RCC 7860 (cell line): ENCODE measurements at places on chromosomes 6 and 20.

GRCh38 chr6:17826301-17826700, 119.6 kb upstream of the NUP153 start:
- no peak for DNase-seq

DNA sequence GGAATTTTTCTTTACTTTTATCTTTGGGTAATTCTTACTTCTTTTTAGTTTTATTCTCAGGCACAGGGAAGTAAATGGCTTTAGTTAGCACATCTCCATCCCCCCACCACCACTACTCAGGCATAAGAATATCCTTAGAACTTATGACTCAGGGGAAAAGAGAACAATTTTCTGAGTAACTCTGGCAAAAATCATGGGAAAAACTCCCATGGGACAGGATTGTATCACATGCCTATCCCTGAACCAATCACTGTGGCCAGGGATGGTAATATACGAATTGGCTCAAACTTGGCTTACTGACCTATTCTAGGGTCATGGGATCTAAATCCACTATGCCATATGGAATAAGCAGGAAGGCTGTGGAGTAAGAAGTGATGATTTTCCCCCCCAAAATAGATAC, 339.1 kb downstream of the BTBD3 start:
- no peak for DNase-seq

DNA sequence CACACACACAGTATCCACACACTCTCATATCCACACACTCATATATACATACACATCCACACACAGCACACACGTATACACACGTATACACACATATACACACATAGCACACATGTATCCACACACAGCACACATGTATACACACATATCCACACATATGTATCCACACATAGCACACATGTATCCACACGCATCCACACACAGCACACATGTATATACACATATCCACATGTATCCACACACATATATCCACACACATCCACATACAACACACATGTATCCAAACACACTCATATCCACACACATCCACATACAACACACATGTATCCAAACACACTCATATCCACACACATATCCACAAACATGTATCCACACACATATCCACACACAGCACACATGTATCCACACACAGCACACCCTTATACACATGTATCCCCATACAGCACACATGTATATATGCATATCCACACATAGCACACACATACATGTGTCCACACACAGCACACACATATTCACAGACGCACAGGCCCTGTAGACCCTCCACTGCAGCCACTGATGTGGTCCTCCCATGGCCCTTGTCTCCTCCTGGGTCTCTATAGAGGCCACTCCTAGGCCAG, 172.1 kb downstream of the CDH4 start:
- no peak for DNase-seq

DNA sequence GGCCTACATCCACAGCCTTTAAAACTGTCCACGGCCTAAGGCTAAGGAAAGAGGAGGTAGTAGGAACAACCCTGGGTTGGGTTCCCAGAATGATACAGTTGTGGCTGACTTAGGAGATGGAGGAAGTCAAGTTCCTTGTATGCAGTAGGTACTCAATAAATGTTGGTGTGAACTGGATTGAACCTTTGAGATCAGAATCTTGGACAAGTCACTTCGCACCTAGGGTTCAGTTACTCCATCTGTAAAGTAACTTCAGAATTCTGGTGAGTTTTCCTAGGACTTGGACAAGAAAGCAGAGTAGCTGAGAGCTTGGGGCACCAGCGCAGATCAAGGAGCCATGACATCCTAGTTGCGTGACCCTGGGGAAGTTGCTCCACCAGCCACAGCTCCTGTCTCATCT, 9.1 kb downstream of the XKR7 start:
- DNase-seq, result no peak

DNA sequence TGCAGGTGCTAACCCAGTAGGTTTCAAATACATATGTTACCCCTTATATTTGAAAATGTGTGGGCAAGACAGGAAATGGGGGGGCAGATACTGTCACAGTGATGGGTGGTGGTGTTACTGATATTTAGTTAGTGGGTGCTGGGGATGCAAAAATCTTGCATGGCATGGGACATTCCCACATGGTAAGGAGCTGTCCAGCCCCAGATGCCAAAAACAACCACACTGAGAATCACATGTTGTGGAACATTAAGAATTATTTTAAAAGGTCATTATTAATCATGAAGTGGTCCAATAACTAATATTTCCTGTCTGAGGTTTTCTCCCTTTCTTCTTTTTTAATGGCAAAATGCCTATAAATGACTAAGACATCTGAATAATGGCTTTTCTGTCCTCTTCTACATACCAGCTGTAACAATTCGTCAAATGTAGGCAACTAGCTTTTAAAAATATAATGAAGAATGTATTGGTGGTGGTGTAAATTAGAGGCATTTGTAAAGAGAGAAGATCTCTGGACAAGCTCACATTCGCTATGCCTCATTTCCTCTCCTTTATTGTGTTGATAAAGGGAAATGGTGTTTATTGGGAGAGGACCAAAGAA, 57.3 kb upstream of the SLC35B3 start:
- DNase-seq, result no peak

- no peak for DNase-seq
Measured at GRCh38 chr6:98039904-98040607, 757.0 kb upstream of the MMS22L start.

GRCh38 chr6:15997586-15998388, 131.1 kb upstream of the MYLIP start:
- no peak for DNase-seq

DNA sequence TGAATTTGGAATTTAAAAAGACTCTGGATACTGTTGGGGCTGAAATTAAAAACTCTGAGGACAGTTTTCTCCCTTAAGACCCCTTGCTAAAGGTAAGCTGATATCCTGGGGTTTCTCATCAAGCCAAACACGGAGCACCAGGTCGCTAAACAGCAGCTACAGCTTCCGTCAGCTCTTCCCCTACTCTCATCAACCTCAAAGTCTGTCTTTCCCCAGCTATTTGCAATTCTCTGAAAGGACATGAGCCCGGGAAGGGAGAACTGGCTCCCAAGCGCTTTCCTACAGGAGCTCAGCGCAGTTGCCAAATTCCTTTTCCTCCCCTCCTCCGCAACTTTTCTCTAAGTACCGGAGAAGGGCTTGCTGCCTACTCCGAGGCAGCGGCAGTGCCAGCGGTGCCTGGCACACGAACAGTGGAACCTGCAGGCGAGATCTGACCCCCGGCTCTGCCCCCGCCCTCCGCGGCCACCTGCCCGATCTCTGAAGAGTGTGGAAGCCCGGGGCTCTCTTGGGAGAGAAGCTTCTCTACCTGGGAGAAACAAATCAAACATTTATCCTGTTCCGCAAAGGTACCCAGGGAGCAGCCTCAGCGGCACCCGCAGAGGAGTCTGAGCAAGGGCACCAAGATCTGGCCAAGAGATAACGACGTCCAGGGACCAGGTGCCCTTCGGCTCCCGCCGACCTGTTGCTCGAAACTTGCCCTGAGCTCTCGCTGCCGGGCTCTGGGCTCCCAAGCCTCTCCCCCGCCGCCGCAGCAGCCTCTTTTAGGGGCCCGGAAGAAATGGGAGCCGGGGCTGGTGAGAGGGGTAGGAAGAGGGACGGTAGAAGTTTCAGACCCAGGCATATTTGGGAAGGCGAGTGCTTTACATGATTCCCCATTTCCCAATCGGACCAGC, 2.2 kb downstream of the CBLN4 start:
- DNase-seq, result no peak

GRCh38 chr20:48760403-48760983, 67.3 kb downstream of the PREX1 start:
- no peak for DNase-seq

DNA sequence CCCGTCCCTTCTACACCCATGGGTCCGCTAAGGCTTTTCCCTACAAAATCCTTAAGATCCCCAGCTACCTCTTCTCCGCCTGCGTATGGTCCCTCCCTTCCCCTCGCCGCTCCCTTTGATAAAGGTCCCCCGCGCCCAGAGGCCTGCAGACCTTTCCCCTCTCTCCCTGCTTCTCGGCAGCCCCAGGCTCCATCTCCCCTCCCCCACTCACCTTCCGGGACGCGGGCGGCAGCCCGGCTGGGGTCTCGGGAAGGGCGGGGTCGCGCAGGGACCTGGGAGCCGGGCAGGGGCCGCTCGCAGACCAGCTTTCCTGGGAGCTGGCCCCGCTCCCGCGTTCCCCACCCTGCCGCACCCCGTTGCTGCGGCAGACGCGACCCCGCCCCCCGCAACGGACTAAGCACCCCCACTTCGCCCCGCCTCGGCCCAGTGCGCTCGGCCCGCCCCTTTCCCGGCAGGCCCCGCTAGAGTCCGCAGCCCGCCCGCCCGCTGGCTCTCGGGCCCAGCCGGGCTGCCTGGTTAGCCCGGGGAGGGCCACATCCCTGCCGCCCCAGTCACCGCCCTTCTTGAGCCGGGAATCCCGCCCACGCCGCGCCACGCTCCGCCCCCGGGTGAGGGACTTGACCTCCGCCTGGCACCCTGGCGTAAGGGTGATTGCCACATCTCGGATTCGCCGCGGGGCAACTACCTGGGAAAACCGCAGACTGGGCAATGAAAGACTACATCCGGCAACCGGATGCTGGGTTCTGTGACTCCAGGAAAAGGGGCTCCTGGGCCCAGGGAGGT, at the start of gene FLOT1:
FLOT1 (minus strand) TSS at position 372 of the 783 bp plus-strand sequence. CDS start 498 bp downstream, outside the sequence.
- DNase-seq, result peak; percentile 94

DNA sequence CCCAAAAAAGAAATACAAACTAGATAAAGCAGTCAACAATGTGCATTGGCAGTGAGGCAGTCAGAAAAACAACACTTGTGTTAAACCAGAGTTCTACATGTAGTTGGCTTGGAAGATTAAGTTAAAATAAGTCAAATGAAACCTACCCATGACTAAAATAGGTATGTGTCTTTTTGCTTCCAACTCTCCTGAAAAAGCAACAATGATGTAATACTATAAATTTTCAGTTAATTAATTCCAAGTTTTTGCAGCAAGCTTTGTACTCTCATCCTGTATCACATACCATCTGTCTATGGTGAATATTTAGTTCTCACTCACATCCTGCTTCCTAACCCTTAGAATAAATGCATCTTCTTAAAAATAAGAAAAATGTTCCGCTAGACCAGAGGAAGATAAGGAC, 261.5 kb downstream of the KIF16B start:
- DNase-seq, result no peak

GRCh38 chr20:33606118-33606771, 55.9 kb upstream of the C20orf144 start:
- no peak for DNase-seq
